ENCODE measurements at places on chromosomes 4 and X. TPM values are rescaled to one million over a fixed set of nuclear protein-coding genes. Genes with fewer than 3 reads are reported as not detected.

DNA sequence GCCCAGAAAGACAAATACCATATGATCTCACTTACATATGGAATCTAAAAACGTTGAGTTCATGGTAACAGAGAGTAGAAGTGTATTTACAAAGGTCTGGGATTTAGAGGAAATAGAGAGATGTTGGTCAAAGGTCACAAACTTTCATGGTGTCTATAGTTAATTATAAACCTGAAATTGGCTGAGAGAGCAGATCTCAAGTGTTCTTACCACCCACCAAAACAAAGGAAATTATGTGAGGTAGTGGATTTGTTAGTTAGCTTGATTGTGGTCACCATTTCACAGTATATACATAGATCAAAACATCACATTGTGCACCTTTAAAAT lies 186.8 kb downstream of the NWD2 start:
- H3K36me3 ChIP-seq = no peaks in the 10 kb centered on the region
- no peaks in the 10 kb centered on the region for H3K4me1 ChIP-seq
- no peak for DNase-seq
- no peak overlapping the region for H3K4me3 ChIP-seq

DNA sequence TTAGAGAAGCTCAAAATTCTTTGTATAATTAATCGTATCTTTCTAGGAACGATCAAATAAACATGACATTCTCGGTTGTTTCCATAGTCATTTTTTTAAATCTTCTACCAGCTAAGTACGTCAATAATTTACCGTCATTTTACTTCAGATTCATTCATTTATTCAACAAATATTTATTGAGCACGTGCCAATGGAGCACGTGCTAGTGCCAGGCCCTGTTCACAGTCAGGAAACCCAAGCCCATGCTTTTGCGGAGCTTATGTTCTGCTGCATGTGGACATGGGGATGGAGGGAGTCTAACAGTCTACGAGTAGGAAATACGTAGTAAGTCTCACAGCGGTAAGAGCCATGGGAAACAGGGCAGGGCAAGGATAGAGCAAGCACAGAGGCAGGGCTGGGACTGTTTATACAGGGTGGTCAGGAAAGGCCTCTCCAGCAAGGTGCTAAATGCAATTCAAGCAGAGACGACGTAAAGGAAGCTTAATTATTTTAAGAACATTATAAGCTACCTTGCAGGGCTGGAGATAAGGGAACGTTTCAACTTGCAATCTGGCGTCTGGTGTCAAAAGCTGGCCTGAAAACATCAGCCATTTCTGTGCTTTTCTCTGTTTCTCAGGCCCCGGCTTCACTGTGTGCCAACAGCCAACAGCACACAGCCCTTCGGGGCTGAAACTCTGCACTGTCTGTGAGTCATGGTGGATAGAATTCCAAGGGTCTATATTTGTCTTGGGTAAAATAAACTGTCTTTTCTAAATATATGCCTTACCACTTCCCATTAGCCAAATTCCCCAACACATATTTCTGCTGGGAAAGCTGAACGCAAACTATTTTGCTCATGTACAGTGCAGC lies 517.1 kb upstream of the ZFP42 start:
- DNase-seq = no peak
- H3K27me3 ChIP-seq = no peaks in the 10 kb centered on the region
- H3K4me1 ChIP-seq = no peaks in the 10 kb centered on the region
- H3K27ac ChIP-seq = no peak overlapping the region
- no peaks in the 10 kb centered on the region for H3K36me3 ChIP-seq

The LPAR4 gene
- 14.9 TPM for total RNA-seq

DNA sequence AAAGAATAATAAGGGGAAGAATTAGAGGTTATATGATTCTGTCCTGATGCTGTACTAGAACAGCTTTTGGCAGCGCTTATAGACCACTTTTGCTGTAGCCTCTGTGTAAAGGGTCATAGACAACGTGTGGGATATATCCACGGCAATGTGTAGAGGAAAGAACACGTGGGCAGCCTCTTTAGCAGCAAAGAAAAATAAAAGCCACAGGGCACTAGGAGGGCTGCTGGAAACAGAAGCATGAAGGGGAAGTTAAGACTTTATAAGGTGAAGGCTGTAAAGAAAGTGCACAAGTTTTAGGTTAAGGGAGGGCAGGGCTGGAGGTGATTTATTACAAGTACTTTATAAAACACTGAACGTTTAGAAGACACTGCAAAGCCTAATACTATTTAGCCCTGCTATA lies 20.1 kb upstream of the PHEX start:
- H3K4me3 ChIP-seq = no peak overlapping the region
- no peak for DNase-seq
- H3K27me3 ChIP-seq = no peaks in the 10 kb centered on the region
- no peaks in the 10 kb centered on the region for H3K4me1 ChIP-seq

GRCh38 chrX:106927700-106928099 lies 7.5 kb downstream of the CLDN2 start:
- H3K4me3 ChIP-seq = no peak overlapping the region
- no peaks in the 10 kb centered on the region for H3K36me3 ChIP-seq
- H3K27ac ChIP-seq = no peak overlapping the region
- H3K27me3 ChIP-seq = no peaks in the 10 kb centered on the region

The SMC1A gene
- total RNA-seq = 43.5 TPM
